A549 treated with CpdA at 1 μM for 4 hours (cell line): ENCODE measurements at places on chromosomes 2 and 18. TPM values are rescaled to one million over a fixed set of nuclear protein-coding genes. Genes with fewer than 3 reads are reported as not detected.

Gene LYG2
- total RNA-seq: not detected in 5 replicates

Gene DOK1
- total RNA-seq: 3.5 to 5.9 TPM (median 4.2 TPM) in 5 replicates

Gene AQP4
- 0.06 TPM in 1 of 5 replicates, not detected in the others for total RNA-seq

Gene SLC4A1AP
- total RNA-seq: 28.9 to 38.0 TPM (median 32.9 TPM) in 5 replicates

Gene NOSTRIN
- 1.3 to 1.6 TPM (median 1.6 TPM) in 5 replicates for total RNA-seq

Gene KYNU
- 311 to 380 TPM (median 336 TPM) in 5 replicates for total RNA-seq

Gene MYO3B
- not detected in 5 replicates for total RNA-seq

Gene ACMSD
- not detected in 5 replicates for total RNA-seq

Gene TRABD2A
- 8.3 to 10.2 TPM (median 9.7 TPM) in 5 replicates for total RNA-seq

Gene MOGAT1
- not detected in 5 replicates for total RNA-seq

Gene SMAD2
- total RNA-seq: 58.0 to 78.3 TPM (median 73.0 TPM) in 5 replicates

Gene C2orf72
- total RNA-seq: 4.5 to 7.6 TPM (median 6.1 TPM) in 5 replicates

Gene PDE6D
- 18.8 to 23.1 TPM (median 21.3 TPM) in 5 replicates for total RNA-seq

Gene ADAM23
- total RNA-seq: 8.0 to 10.7 TPM (median 10.3 TPM) in 5 replicates

Gene ELOA2
- total RNA-seq: not detected in 5 replicates
